ENCODE measurements at places on chromosomes 1 and 21.

GRCh38 chr1:43366601-43367025 lies 1.2 kb downstream of the ELOVL1 start:
- DNase-seq, result no peak

DNA sequence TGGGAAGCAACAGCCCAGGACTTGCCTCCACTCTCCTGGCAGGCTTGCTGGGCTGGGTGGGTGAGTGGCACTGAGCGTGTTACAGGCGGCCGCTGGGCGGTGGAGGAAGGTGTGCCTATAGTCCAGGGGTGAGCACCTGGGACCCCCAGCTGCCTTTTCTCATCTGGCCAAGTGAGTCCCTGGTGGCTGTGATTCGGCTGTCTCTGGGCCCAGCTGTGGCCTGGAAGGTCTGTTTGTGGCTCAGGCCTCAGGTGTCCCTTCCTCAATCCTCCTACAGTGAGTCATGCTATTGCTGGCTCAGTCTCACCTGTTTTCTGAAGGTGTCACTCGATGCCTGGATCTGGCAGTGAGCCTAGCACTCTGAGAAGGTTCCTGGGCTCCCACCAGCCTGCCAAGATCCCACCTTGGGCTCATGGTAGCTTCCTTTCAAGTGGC lies 564.2 kb downstream of the PTPRU start:
- no peak for DNase-seq

GRCh38 chr1:3644273-3644672 lies 5.6 kb downstream of the WRAP73 start:
- no peak for DNase-seq

DNA sequence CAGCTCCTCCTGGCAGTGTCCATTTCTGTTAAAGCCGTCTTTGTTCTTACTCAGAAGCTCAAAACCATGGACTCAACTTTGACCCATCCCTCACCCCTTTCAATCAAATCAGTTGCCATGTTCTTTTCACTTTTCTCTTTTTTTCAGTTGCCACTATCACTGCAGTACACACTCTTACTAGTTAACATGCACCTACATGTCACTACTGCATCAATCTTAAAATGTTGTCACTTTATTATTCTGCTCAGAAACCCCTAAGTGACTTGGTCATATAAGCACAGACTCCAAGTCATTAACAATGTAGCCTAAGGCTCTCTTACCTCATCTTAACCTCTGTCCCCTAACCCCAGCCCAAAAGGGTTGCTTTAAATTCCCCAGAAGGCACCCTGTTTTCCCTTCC lies 9.0 kb downstream of the ZNF697 start:
- no peak for DNase-seq

DNA sequence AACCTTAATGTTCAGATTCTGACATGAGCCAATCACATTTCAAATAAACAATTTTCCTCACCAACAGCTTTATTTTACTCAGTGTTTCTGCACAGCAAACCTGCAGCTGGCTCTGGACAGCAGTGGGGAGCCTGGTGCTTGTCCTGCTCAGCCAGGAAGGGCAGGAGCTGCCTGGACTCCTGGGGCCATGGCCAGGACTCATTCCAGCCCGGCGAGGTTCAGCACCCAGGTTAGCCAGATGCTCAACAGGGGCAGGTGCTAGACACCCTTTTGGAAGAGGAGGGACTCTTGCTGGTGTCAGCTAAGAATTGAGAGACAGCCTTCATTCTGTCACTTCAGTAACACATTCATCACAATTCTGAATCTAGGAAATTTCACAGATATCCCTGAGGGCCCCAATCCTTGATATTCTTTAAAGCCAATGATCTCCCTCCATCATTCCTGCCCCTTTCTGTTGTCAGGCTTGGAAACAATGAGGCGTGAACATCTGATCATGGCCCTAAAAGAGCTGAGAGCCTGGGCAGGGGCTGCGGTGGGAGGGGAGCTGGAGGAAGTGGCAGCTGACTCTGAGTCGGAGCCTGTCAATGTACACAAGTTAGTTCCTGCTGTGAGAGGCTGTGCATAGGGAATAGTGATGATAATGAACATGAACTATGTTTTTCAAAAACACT lies 251.3 kb downstream of the SDCCAG8 start:
- no peak for DNase-seq

- DNase-seq, result no peak
Measured at GRCh38 chr1:2416403-2416802, 4.0 kb upstream of the PEX10 start.

- DNase-seq, result no peak
Measured at GRCh38 chr1:84959294-84959693, 37.6 kb downstream of the MCOLN2 start.

- no peak for DNase-seq
Measured at GRCh38 chr1:116408193-116408592, 35.1 kb downstream of the ATP1A1 start.

DNA sequence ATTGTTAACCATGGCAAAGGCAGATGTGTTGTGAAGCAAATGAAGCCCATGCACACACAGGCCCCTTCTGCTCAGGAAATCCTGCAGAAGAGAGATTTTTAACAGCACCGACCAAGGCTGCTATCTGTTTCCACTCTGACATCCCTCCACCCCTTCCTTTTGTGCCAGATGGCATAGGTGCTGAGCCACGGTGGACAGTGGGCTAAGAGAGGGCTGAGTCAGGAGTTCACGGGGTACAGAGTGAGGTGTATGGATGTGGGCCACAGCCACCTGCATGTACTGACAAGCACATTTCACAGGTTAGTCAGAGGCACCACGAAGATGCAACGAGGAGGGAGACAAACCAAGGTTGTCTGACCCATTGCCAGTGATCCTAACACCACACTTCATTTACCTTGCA lies 9.5 kb downstream of the RSPH1 start:
- no peak for DNase-seq

DNA sequence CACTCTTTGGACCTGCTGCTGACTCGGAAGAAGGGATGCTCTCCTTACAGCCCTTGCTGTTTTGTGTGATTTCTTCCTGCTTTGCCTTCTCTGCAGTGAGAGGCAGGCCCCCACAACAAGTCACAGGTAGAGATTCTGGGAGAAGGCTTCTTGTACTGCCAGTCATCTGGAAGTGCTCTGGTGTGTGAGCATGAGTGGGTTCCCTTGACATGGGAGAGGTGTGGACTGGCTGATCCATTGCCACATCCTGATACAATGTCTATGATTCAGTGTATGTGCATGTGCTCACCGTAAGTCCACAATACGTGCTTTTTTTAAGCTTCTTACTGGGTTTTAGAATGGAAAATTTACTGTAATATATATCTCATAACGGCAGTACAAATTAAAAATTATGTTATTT lies 46.0 kb upstream of the PLA2G4A start:
- DNase-seq, result no peak

GRCh38 chr1:232274236-232274855 lies 355.6 kb downstream of the SIPA1L2 start:
- DNase-seq, result no peak

- no peak for DNase-seq
Measured at GRCh38 chr1:206128196-206128595, 11.0 kb upstream of the AVPR1B start.

DNA sequence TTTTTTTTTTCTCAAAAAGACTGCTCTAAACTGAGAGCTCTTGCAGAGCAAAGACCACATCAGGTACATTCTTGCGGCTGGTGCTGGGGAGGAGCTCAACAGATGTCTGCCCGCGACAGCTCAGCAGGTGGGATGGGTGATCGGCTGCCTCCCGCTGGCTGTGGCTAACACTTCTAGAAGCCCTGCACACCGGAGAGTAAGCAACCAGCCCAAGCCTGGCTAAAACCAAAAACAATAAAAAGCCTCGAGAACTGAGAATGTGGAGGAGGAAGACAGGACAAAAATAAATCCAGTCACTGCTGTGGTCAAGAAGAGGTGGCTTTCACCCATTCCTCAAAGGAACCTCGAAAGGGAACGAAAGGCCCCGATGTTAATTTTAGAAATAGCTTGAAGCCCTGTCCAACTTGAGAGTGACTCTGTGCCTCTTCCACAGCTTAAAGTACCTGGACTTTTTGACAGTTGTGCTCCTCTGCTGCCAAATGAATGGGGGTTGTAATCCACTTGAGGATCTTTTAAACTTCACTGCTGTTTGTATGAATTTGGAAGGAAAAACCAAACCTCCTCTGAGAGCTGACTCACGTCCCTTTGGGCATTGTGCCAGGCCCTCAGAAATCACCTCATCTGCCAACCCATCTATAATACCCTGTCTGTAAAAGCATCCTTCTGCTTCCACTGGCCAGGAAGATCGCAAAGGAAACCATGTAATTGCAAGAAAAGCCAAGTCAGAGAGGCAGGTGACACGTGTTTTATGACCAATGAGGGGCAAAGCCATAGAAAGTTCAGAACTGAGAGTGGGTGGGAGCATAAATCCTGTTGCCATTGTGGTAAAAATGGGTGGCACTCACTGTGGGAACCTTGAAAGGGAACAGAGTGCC lies 78.6 kb downstream of the KCNN3 start:
- no peak for DNase-seq

GRCh38 chr1:2545754-2546514 lies 10.2 kb upstream of the TNFRSF14 start:
- DNase-seq, result no peak

DNA sequence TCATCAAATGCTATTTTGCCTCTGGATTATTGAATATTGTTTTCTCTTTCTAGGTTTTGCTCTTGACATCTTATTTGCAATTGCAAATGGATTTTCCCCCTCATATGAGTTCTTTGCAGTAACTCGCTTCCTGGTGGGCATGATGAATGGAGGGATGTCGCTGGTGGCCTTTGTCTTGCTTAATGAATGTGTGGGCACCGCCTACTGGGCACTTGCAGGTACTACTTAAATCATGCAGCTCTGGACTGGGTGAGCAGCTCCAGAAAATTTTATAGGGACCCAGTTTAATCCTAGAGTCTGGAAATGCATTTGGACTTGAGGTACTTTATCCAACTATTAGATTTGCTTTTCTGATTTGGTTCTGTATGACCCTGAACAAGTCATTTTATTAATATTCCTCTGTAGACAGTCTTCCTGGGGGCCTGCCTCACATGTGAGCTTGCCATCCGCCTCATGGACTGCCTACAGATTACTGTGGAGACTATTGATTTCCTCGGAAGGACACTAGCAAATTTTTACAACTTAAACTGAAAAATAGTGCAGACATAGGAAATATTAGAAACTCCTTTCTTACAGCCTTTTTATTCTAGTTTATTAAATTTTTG lies 44.5 kb downstream of the SLC22A15 start:
- no peak for DNase-seq

DNA sequence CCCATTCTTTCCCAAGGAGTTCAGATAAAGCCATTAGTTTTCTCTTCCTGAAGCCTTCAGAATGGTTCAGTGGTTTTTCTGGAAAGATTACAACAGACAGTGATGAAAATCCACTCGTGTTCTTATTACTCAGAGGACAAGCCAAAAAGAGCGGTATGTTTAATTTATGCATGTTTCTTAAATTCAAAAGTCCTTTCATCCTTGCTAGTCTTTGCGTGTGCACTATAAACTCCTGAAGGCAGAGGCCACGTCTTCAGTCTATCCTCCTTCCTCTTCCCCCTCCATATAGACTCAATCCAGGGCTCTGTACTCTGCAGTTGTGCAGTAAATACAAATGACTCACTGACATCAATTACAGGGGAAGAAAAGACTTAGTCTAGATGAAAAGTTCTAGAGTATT lies 409.2 kb upstream of the PLXNA2 start:
- no peak for DNase-seq

DNA sequence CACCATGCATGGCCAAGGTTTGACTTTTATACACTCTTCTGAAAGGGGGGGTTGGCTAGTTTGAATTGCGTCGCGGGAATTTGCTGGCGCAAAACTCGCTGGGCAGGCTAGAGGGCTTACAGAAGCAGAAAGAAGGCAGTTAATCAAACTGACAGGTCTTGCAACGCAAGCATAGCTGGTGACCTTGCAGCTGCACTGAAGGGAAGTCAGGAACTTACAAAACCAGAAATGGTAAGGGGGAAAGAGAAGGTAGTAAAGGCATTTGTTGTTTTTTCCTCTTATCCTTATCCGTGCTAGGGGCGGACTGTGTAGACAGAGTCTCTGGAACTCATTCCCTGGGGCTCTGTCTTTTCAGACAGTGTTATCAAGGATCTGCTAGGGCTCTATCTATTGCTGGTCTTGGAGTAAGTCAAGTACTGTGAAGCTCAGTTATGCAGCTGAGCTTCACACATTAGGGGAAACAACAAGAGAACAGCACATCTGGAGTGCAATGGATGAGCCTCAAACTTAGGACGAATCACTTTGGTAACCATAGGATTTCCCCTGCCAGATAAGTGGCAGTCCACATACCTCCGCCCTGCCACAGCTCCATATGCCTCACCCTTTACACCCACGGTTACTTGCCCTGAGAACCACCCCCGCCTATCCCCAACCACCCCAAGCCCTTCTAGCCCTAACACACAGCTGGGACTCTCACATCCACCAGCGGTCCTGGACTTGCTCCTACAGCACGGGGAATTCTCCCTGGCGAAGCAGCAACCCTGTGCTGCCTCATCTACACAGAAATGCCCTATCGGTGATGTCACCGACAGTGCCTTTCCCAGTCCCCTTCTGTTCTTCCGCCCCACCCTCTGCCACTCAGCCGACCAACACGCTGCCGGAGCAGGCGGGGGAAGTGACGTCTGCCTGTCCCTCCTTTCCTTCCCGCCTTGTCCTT lies 251.4 kb downstream of the FAM72C start:
- DNase-seq, result no peak

- no peak for DNase-seq
Measured at GRCh38 chr1:98565951-98566350, 95.6 kb upstream of the SNX7 start.

DNA sequence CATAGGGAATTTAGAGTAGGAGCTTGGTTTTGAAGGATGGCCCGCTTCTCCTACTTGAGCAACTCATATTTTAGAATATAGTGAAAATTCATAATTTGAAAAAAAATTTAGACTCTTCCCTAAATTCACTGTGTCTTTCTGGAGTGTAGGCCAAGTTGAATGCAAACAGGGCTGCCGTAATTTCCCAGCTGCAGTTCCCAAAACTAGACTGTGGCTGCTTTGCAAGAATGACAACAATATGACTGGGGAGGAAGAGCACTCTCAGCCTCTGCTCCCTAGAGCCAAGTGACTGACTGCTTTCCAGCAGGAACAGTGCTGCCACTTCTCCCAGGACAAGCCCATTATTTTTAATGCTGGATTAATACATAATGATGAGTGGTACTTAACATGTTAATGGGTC lies 209.0 kb downstream of the RHOU start:
- DNase-seq, result no peak

- no peak for DNase-seq
Measured at GRCh38 chr1:116287341-116288200, 85.5 kb upstream of the ATP1A1 start.

- DNase-seq, result no peak
Measured at GRCh38 chr1:162753998-162754585, 36.4 kb upstream of the HSD17B7 start.

All from cerebellar nuclear complex (tissue), 1 donor.